Muscle of leg (tissue), 16 donors: ENCODE measurements at places on chromosomes 1 and 21.
A peak's percentile ranks its signal among the peaks of the same experiment; 100 is the strongest.

DNA sequence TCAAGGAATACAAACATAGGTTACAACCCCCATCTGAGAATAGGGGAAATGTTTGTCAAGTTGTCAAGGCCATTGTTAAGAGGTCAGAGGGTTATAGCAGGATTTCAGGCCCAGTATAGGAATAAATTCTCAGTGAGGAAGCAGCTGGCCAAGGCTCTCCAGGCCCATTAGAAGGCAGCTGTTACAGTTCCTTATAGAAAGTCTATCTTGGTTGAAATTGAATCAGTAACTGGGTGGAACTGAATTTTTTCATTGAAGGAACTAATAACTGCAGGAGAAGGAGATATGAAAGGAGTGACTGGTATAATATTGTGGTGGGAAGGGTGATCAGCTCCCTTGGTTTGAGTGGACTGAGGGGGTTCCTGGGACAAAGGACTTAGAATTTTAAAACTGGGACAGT is 134.1 kb downstream of the CYYR1 start:
- DNase-seq, result no peak

- no peak for DNase-seq
Observed at GRCh38 chr1:239772446-239772845, 319.2 kb upstream of the FMN2 start.

DNA sequence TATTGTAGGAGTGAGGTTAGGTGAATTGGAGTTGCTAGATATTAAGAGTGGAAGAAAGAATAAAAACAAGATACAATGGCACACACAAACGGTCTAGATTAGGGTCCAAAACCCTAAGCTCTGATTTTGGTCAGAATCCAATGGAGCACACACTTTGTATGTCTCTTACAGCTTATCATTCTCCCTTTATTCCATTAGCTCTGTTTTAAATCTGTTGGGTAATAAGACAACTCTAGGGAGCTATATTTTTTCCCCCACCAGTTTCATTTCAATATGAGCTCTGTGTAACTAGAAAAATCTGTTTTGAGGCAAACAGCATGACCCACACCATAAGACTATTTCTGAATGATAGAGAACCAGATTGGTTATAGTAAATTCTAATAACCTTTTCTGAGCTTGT is 465.6 kb downstream of the ADGRL2 start:
- peak; percentile 11 for DNase-seq

DNA sequence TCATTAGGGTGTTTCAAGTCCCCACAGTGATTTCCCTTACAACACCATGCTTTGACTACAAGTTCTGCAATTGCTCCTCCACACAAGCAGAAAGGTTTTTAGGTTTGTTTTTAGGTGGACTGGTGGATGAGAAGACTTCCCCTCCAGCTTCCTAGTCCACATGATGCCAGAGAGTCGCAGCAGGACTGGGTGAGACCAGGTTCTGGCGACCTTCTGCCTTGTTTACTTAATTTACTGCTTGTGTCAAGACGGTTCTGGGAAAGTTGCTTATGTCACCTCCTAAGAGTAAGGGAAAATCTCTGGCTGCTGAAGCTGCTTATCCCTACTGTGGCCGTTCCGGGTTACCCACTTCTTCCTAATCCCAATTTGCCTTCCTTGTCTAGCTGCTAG is 76.4 kb downstream of the GLUL start:
- no peak for DNase-seq

DNA sequence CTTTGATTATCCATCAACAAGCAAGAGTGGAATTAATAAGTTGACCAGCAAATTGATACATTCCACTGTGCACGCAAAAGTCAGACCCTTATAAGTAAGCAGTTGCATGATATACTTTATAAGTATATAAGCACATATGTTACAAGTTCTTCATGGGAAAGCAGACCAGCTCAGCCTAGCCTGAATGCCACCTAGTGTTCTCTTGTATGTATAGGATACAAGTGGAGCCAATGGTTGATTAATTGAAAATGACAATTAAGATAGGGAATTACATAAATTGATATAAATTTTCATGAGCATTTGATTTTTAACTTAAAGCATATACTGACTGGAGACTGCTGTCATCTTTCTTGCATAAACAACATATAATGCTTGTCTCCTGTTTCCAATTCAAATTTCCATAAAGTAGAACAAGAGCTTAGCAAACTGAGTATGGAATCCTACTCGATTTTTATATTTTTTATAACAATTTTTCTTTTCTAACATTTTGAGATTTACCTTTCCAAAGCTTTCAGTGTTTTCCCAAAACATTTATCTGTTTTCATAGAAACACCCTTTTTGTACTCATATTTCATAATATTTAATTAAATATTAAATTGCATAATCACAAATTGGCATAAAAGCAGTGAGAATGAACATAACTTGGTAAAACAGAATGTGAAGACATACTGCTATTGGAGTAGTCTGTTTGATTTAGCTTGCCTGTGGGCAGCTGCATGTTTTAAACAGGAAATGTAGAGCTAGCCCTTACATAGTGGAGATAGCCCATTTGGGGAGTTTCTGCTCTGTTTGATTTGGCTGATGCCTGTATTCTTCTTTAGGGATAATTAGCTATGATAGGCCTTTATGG is 62.8 kb downstream of the MAGI3 start:
- DNase-seq, result peak; percentile 37

GRCh38 chr1:92817986-92818764 is 13.7 kb upstream of the RPL5 start:
- DNase-seq, result peak; percentile 23

DNA sequence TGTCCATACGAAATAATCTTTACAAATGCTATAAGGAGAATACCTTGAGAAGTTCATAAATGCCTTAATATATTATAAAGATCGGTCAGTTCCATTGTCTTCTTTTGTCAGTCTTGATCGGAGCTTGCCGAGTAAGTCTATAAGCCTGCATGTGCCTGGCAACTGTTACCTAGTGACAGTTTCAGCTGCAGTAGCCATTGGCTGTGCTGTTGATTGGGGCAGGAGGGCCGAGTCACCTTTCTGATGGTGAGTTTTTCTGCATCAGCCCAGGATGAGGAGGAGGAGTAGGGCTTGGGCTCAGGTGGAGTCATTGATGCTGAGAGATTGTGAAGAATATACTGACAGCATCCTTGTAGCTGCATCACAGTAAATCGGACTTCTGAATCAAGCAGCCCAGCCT is 1.9 kb upstream of the GPR52 start:
- no peak for DNase-seq

GRCh38 chr21:17783481-17784179 is 35.5 kb downstream of the C21orf91 start:
- DNase-seq, result peak; percentile 63

- DNase-seq, result peak; percentile 84
Observed at GRCh38 chr1:16367968-16368890, 1.2 kb downstream of the SZRD1 start.

DNA sequence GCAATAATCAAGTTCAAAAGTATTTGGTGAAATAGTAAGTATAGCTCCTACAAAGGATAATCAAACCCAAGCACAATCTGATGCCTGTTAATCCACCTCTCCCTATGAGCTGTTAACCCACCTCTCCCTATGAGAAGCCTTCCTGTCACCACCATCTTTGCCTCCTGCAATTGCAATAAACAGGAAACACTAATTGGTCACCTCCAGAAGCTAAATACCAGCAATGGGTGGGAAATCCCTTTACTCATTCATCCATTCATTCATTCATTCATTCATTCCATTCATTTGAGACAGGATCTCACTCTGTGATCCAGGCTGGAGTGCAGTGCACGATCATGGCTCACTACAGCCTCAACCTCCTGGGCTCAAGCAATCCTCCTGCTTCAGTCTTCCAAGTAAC is 132.8 kb downstream of the RERE start:
- DNase-seq, result no peak
